ENCODE measurements at places on chromosomes 5 and 9.

GRCh38 chr9:136306211-136307208, 2.6 kb upstream of the CCDC187 start:
- no peaks in the 10 kb centered on the region for H3K27me3 ChIP-seq
- no peak overlapping the region for H3K27ac ChIP-seq
- H3K4me1 ChIP-seq = no peaks in the 10 kb centered on the region
- no peak for DNase-seq
- H3K4me3 ChIP-seq = no peak overlapping the region

DNA sequence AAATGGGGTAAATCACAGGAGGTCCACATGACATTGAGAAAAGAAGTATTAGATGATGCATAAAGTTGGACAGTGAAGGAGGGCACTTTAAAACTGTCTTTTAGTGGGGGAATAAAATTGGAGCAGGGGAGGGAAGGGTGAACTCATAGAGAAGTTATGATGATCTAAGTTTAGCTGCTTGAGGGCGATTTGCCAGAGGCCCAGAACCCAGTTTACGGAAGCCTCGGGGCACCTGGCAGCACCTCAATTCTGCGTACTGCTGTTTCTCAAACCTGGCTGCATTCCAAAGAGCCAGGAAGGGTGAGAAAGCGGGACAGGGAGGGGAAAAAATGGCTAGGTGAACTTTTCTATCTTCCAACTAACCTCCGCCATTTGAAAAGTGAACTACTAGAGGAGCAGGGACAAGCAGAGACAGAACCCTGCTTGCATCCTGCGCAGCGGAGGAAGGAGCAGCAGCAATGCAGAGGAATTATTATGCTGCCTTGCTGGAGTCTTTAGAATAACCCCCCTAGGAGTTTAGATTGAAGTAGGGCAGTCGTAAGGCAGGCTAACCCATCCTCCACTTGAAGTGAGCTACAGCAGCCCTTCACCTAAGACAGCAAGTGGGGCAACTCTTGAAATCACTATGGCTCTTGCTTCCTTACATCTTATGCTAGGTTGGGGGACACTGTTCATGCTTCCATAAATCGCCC, 316.8 kb downstream of the BRINP1 start:
- no peak for DNase-seq
- no peaks in the 10 kb centered on the region for H3K27me3 ChIP-seq
- H3K4me1 ChIP-seq = no peaks in the 10 kb centered on the region
- H3K27ac ChIP-seq = no peak overlapping the region
- no peak overlapping the region for H3K4me3 ChIP-seq
- H3K36me3 ChIP-seq = no peaks in the 10 kb centered on the region

DNA sequence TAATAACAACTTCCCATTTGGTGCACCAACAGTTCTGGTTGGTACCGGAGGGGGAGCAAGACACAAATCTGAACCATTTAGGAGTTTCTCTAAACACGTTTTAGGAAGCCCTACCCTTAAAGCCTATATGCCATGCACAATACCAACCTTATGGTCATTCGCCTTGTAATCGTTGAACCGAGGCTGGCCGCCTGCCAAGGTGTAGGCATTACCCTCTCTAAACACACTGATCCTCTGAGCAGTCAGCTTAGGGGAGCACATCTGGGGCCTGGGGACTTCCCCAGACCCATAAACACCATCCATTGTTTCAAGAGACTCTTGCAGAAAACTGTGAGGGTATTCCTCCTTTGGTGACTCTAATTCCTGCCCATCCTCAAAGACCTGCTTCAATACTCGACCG, 328 bp downstream of the GRXCR2 start:
- H3K27ac ChIP-seq = no peak overlapping the region
- peaks cover 3% of the 10 kb centered on the region for H3K27me3 ChIP-seq
- no peak for DNase-seq
- no peaks in the 10 kb centered on the region for H3K36me3 ChIP-seq

DNA sequence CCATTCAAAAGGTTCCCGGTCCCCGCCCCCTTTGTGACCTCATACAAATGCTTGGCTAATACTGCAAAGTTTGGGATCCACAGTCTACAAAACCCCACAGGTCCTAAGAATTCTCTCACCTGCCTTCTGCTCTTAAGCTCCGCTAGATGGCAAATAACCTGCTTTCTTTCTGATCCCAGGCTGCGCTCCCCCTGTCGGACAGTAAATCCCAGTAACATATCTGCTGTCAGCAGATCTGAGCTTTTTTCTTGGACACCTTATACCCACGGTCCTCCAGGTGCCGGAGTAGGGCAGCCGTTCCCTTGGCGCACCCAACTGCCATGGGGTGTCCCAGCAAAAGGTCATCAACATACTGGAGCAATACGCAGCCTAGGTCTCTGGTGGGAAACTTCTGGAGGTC, 39.0 kb upstream of the PPP1R26 start:
- H3K27ac ChIP-seq = no peak overlapping the region
- H3K4me3 ChIP-seq = no peak overlapping the region
- DNase-seq = no peak
- peaks cover 3% of the 10 kb centered on the region for H3K4me1 ChIP-seq
- no peaks in the 10 kb centered on the region for H3K36me3 ChIP-seq

DNA sequence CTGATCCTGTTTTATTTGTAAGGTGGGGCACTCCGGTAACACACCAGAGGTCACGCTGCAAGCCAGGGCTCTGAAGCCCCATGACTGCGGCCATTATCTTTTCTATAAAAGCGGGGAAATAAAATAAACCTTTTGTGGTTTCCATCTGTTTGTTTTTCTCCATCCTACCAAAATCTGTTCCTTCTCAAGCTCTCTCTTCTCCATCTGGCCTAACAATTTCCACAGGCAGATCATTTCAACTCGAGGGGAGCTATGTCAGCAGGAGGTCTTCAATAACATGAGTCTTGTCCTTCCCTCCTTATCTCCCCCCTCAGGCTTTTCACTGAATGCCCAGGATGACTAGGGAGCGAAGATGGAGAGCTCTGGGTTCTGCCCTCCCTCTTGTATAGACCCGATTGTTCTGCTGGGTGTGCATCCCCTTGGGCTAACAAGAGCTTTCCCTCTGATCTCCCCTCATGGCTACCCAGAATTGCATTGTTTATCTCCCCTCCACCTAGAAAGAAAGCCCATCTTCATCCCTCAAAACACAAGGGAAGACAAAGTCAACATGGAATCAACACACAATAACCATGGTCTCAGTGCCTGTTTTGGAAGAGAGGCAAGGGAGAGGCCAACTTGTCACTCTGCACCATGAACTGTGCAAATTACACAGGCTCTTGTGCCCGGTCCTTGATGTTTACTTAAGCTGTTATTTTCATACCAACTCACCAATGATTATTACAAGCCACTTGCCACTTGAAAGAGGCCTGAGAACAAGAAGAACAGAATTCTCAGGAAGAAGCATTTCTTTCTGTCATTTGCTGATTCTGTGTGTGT, 187.8 kb downstream of the FANCC start:
- no peaks in the 10 kb centered on the region for H3K27me3 ChIP-seq
- H3K36me3 ChIP-seq = no peaks in the 10 kb centered on the region
- H3K4me1 ChIP-seq = peaks cover 7% of the 10 kb centered on the region
- no peak overlapping the region for H3K27ac ChIP-seq

GRCh38 chr5:74405593-74405992, 234.9 kb downstream of the ENC1 start:
- H3K36me3 ChIP-seq = no peaks in the 10 kb centered on the region
- H3K27ac ChIP-seq = no peak overlapping the region
- no peaks in the 10 kb centered on the region for H3K4me1 ChIP-seq
- H3K27me3 ChIP-seq = peaks cover 15% of the 10 kb centered on the region
- H3K4me3 ChIP-seq = no peak overlapping the region
- DNase-seq = no peak

- H3K27ac ChIP-seq = no peak overlapping the region
- H3K27me3 ChIP-seq = peaks cover 14% of the 10 kb centered on the region
- no peak for DNase-seq
- H3K4me3 ChIP-seq = no peak overlapping the region
Observed at GRCh38 chr5:73727470-73727869, 101.5 kb downstream of the ARHGEF28 start.

DNA sequence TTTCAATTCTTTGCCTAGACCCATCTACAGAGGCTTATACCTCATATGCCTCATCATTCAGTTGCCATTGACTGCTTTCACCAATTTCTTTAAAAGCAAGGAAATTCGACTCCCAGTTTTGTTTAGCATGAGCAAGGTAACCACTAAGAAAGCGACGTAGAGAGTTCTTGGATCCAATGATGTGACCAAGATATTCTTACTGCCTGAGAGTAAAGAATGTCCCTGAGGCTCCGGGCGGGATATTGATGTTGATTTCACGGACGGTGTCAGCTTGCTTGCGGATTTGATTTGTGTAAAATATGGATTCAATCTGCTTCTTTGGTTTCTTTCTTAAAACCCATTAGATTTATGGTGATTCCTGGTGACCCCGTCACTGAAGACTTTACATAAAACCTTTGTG, 135.1 kb upstream of the ICE1 start:
- DNase-seq = no peak
- H3K27me3 ChIP-seq = no peaks in the 10 kb centered on the region
- no peaks in the 10 kb centered on the region for H3K36me3 ChIP-seq
- H3K4me3 ChIP-seq = no peak overlapping the region

GRCh38 chr5:141852448-141852847, 25.8 kb downstream of the PCDH1 start:
- peaks cover 8% of the 10 kb centered on the region for H3K4me1 ChIP-seq
- no peak overlapping the region for H3K27ac ChIP-seq
- no peaks in the 10 kb centered on the region for H3K36me3 ChIP-seq
- no peaks in the 10 kb centered on the region for H3K27me3 ChIP-seq
- DNase-seq = no peak

- H3K27ac ChIP-seq = peak overlapping the region; percentile 84
- no peaks in the 10 kb centered on the region for H3K27me3 ChIP-seq
- peak; percentile 48 for DNase-seq
Observed at GRCh38 chr9:5557606-5558587, 47.6 kb downstream of the PDCD1LG2 start.

GRCh38 chr9:121350993-121351561, 19.0 kb downstream of the STOM start:
- H3K27me3 ChIP-seq = no peaks in the 10 kb centered on the region
- peaks cover 31% of the 10 kb centered on the region for H3K36me3 ChIP-seq
- no peak for DNase-seq
- no peak overlapping the region for H3K27ac ChIP-seq

DNA sequence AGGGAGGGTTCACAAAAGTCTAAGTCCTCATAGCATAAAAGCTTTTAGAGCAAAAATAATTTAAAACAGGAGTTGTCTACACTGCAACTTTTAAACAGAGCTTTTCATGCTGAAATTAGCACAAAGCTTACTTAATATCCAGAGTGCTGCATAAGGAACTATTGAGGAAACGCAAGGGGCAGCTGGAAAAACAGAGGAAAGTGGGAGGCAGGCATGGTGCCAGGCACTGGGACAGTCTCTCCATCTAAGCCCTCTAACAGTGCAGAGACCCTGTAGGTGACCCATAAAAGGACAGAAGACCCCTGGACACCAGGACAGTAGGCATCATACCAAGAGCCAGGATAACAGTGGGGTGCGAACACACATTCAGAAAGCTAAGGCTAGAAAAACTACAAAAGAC, 49.3 kb downstream of the ADAMTS12 start:
- H3K36me3 ChIP-seq = no peaks in the 10 kb centered on the region
- no peak for DNase-seq
- no peak overlapping the region for H3K27ac ChIP-seq
- no peak overlapping the region for H3K4me3 ChIP-seq
- peaks cover 12% of the 10 kb centered on the region for H3K27me3 ChIP-seq

DNA sequence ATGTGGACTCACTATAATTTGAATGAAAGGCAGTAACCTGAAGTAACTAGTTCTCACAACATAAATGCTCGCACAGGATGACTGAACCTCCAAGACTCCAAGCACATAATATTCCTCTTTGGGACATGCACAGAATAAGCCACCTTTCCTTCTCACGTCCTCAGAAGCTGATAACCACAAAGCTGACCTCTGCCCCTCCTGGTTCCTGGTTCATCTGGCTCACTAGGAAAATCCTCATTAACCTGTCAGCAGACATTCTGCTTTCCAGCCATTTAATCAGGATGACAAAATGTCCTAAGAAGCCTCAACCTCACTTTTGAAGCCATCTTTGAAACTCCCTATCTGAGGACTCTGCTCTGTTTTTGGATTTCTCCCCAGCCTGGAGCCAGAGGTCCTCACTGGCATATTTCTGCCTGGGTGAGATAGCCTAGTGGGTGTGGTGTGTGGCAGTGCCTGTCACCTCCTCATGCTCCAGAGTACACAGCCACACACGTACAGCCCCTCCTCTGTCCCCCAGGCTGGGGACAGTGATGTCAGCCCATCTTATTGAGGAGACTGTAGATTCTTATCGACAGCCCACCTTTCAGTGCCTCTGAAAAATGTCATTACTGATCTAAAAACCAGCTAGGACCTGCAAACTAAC, 10.3 kb downstream of the ANKH start:
- H3K27ac ChIP-seq = no peak overlapping the region
- DNase-seq = no peak
- H3K36me3 ChIP-seq = no peaks in the 10 kb centered on the region
- no peaks in the 10 kb centered on the region for H3K27me3 ChIP-seq
- H3K4me1 ChIP-seq = peaks cover 13% of the 10 kb centered on the region

DNA sequence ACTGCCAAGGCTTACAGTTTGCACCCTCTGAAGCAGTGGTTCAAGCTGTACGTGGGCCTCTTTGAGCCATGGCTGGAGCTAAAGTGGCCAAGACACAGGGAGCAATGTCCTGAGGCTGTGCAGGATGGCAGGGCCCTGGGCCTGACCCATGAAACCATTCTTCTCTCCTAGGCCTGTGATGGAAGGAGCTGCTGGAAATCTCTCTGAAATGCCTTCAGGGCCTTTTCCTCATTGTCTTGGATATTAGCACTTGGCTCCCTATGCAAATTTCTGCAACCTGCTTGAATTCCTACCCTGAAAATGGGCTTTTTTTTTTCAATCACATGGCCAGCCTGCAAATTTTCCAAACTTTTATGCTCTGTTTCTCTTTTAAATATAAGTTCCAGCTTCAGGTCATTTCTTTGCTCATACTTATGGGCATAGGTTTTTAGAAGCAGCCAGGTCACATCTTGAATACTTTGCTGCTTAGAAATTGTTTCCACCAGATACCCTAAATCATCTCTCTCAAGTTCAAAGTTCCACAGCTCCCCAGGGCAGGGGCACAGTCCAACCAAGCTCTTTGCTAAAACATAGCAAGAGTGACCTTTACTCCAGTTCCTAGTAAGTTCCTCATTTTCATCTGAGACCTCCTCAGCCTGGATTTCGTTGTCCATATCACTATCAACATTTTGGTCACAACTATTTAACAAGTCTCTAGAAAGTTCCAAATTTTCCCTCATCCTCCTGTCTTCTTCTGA, 138.3 kb downstream of the OSTF1 start:
- H3K36me3 ChIP-seq = no peaks in the 10 kb centered on the region
- no peak for DNase-seq
- peaks cover 5% of the 10 kb centered on the region for H3K27me3 ChIP-seq
- H3K4me1 ChIP-seq = no peaks in the 10 kb centered on the region

- DNase-seq = no peak
- no peak overlapping the region for H3K27ac ChIP-seq
- H3K27me3 ChIP-seq = peaks cover 2% of the 10 kb centered on the region
Observed at GRCh38 chr5:55852503-55852902, 1.3 kb downstream of the IL31RA start.

GRCh38 chr5:157548513-157549282, 26.9 kb downstream of the ADAM19 start:
- no peaks in the 10 kb centered on the region for H3K27me3 ChIP-seq
- peak overlapping the region; percentile 66 for H3K4me3 ChIP-seq
- peaks cover 90% of the 10 kb centered on the region for H3K36me3 ChIP-seq
- DNase-seq = no peak
- peak overlapping the region; percentile 78 for H3K27ac ChIP-seq

- H3K4me1 ChIP-seq = no peaks in the 10 kb centered on the region
- no peak overlapping the region for H3K27ac ChIP-seq
- H3K27me3 ChIP-seq = no peaks in the 10 kb centered on the region
- DNase-seq = no peak
Observed at GRCh38 chr9:120212853-120213200, 367.1 kb downstream of the CDK5RAP2 start.

GRCh38 chr9:4222357-4222756, 77.5 kb downstream of the GLIS3 start:
- H3K4me3 ChIP-seq = no peak overlapping the region
- no peak for DNase-seq
- no peaks in the 10 kb centered on the region for H3K36me3 ChIP-seq
- no peak overlapping the region for H3K27ac ChIP-seq

All from activated T-helper 2 cell treated with anti-CD3 and anti-CD28 coated beads, Interferon-gamma antibody, Interleukin-2, Interleukin-4, amounts not matched to agents 10 μg/mL and 5 μg/mL and 100 μg/mL, durations not matched to agents 14 hours and 24 hours and 36 hours (primary cell).